Daoy (cell line): ENCODE measurements at places on chromosomes 6 and 20. TPM values are rescaled to one million over a fixed set of nuclear protein-coding genes. Genes with fewer than 3 reads are reported as not detected.

GRCh38 chr6:24599179-24599578 is 46.8 kb downstream of the KIAA0319 start:
- no peak for DNase-seq

Gene VNN1
- total RNA-seq = 0.23 TPM in 1 of 2 replicates, not detected in the other

DNA sequence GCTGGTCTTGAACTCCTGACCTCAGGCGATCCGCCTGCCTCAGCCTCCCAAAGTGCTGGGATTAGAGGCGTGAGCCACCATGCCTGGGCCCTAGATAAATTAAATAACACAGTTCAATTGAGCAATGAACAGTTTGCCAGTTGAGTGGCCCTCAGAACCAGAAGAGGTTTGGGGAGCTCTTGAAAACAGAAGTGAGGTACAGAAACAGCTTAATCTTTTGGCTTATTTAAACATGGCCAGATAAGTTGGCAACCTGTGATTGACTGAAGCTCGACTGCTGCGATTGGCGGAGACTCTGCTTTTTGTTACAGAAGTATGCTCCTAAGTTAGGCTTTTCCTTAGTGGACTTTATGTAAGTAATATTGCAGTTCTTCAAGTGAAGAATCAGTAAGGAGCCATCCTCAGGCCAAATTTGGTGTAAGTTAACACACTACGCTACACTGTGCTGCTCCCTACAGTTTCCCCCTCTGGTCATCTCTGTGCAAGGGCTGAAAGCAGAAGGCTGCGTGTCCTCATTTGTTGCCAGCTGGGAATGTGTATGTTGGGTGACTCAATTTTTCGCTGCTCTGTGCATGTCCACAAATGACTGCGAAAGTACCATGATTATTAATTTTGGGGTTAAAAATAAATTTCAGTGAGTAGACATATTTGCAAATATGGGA is 9.8 kb downstream of the XRN2 start:
- DNase-seq = no peak

Gene IP6K3
- total RNA-seq = not detected in 2 replicates

DNA sequence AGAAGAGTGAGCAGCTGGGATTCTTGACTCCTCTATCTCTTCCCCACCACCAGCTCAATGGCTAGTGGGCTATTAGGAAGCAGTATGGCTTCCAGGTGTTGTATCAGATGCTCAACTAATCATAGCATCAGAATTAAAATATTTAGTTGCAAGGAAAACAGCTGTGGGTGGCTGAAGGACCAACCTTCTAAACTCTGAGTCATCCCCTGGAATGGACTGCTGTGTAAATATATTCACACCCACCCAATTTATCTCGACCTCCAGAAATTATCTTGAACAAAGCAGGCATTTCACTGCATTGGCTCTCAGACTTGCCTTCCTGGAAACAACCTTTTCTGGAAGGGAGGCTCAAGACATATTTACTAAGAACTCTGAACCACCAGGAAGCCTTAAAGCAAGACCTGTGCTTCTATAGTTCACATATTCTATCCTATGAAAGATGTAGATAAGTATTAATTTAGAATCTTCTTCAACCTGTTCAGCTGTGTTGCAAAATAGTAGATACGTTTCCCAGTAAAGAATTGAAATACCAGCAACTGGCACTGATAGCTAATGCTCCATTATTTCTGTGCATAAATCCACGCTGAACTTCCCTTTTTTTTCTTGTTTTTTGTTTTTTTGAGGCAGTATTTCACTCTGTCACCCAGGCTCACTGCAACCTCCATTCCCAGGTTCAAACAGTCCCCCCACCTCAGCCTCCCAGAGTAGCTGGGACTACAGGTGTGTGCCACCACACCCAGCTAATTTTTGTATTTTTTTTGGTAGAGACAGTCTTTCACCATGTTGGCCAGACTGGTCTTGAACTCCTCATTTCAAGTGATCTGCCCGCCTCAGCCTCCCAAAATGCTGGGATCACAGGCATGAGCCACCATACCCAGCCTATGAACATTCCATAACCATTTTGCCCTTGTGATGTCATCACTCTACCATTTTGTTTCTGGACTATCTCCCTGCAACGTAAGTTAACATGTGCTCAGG is 56.9 kb upstream of the CD2AP start:
- peak; percentile 65 for DNase-seq

DNA sequence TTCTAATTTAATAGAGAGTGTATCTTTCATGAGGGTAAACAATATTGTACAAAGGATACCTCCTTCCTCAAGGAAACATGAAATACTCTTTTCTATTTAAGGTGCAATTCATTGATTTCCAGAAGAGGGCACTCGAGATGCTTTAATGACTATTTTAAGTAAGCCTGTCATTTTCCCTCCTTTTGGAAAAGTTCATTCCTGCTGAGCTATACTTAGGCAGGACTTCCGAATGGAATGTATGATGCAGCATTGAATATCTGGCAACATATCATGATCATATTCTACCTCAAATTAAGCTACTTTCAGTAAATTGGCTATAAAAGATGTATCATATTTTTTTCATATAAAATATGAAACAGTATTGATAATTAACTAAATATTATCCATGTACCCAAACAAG is 5.0 kb downstream of the DST start:
- DNase-seq = peak; percentile 42

Gene ATP6V1G2
- 1.5 TPM in 1 of 2 replicates, not detected in the other for total RNA-seq

DNA sequence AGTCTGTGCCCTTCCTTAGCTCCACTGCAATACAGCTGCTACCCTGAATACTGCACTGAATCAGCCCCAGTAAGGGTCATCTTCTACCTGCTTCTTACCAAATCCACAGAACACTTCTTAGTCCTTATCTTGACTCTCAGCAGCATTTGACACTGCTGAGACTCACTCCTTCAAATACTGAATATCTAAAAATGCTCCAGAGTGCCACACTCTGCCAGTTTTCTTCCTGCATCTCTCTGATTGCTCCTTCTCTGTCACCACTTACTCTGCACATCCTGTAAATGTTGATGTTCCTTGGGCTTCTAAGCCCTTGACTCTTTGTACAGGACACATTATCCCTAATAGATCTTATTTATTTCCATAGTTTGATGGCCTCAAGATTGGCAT is 19.8 kb downstream of the MAN1A1 start:
- no peak for DNase-seq

DNA sequence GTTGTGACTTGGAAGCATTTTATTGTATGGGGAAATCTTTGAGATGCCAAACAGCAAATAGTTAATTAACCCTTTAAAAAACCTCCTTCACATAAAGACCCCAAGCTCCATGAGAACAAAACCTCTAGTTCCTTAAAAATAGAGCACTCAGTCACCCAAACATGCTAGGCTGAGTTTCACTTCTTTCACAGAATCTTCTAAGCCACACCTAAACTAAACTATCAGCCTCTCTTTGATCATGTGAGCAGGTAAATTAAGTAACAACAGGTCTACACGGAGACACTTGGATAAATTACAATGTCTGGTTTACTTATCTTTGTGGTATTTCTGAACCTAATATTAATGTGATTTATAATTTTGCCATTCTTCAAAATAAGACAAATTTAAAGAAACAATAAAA is 205.2 kb upstream of the MARCKS start:
- DNase-seq = no peak

- no peak for DNase-seq
Measured at GRCh38 chr20:46190478-46191167, 72.5 kb downstream of the CD40 start.
